Left cardiac atrium (tissue), 4 donors: ENCODE measurements at places on chromosomes 6 and 20.

GRCh38 chr6:149988550-149989346 is 25.0 kb downstream of the ULBP1 start:
- DNase-seq: no peak

DNA sequence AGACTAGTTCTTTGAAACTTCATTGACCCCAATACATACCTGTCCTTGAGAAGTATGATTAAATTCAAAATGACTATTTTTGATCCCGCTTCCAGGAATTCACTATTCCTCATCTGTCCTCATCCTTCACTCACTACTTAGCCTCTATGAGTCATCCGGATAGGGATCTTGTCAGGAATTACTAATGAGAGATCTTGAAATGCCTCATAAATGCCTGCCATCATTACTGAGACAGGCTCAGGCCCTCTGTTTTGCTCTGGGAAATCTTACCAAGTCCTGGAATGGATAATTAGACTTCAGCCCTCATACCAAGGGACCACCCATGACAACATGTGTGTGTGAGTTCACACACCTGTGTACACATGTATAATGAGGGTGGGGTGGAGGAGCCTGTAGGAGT is 2.8 kb upstream of the CYP24A1 start:
- no peak for DNase-seq

GRCh38 chr20:17029698-17030097 is 197.1 kb upstream of the PCSK2 start:
- DNase-seq: no peak

GRCh38 chr20:50526403-50526989 is 16.3 kb downstream of the PTPN1 start:
- no peak for DNase-seq

- DNase-seq: no peak
Measured at GRCh38 chr6:24899997-24900325, 35.8 kb downstream of the RIPOR2 start.

- DNase-seq: no peak
Measured at GRCh38 chr20:40986774-40987173, 41.8 kb upstream of the TOP1 start.

DNA sequence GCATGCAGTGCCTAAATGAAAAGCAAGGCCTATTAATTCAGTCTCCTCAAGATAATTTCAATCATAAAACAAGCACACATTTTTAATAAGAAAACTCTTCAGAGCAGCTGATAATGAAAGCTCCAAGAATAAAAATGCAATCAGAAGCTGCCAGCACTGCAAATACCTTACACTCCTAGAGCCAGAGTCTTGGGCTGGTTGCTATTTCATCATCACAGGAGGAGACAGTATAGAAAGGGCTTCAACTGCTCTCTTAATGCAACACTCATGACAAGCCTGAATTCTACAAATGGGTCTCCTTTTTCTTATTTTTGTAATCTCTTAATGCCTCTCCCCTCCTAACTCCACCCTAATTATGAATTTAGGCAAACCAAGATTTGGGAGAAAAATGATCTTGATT is 11.2 kb upstream of the MC3R start:
- DNase-seq: no peak

DNA sequence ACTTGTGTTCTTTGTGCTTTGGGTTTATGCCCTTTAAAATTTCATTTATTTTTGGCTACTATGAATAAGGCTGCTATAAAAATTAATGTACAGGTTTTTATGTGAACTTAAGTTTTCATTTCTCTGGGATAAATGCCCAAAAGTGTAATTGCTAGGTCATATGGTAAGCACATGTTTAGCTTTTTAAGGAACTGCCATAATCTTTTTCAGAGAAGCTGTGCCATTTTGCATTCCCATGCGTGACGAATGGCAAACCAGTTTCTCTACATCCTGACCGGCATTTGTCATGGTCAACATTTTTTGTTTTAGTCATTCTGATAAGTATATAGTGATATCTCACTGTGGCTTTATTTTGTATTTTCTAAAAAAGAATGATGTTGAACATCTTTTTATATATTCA is 236.0 kb upstream of the SGK1 start:
- DNase-seq: no peak

DNA sequence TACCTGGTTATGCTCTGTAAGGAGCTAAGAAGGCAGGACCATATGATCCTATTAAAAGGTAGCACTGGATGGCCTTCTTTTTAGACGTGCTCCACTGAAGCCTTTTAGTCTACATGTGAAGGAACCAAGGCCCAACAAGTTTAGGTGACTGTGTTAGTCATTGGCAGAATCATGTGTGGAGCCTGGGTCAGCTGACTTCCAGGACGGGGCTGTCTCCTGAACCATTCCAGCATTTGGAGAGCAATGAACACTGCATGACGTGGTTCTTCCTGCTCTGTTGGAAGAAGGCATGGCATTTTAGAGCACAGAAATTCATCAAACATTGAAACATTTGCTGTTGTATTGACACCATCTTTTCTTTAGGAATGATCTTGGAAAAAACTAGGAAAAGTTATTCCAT is 87.8 kb upstream of the TIAM2 start:
- no peak for DNase-seq

DNA sequence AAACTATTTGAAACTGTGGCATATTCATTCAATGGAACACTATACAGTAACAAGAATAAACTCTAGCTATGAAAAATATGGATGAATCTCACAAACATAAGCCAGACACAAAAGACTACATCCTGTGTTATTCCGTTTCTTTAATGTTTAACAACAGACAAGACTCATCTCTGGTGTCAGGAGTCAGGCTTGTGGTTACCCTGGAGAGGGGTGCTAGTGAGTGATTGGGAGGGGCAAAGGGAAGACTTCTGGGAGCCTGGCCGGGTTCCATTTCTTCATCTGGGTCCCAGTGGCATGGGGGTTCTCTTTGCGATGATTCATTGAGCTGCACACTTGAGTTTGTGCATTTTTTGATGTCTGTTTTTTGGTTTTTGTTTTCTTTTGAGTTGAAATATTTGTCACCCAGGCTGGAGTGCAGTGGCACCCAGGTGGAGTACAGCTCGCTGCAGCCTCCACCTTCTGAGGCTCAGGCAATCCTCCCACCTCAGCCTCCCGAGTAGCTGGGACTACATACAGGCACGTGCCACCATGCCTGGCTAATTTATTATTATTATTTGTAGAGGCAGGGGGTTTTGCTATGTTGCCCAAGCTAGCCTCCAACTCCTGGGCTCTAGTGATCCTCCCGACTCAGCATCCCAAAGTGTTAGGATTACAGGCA is 21.2 kb upstream of the TTPAL start:
- no peak for DNase-seq

DNA sequence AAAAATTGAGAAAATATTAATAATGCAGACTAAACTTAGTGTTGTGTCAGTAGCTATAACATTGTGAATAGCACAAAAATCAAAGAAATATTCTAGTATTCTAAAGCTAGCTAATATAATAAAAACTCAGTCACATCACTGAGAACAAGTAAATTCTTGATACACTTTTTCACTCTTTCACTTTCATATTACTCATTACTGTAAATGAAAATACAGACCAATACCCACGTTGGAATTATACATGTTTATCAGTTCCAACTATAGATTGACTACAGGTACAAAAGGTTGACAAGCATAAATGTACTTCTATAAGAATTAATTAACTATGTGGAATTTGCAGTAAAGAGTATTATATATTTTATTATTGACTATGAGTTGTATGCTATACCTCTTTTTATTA is 1043.4 kb upstream of the FLRT3 start:
- DNase-seq: no peak

DNA sequence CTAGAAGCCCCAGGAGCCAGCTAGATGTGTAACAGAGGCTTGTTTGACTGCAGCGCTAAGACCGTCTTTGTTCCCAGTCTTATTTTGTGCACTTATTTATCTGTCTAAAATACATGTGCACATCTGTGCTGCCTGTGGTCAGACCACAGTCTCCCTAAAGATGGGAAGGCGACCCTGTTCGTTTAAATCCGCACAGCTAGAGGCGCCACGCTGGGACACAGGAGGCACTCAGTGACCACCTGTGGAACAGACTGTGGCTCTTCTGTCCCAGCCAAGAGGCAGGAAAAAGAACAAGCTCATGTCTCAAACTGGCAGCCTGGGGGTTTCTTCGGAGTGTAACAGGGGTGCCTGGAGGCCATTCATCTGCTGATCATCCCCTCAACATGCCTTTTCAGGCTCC is 66.8 kb downstream of the CPNE5 start:
- no peak for DNase-seq

- DNase-seq: no peak
Measured at GRCh38 chr20:40641202-40641601, 47.8 kb downstream of the MAFB start.

- no peak for DNase-seq
Measured at GRCh38 chr20:18585134-18585533, 2.7 kb upstream of the DTD1 start.

DNA sequence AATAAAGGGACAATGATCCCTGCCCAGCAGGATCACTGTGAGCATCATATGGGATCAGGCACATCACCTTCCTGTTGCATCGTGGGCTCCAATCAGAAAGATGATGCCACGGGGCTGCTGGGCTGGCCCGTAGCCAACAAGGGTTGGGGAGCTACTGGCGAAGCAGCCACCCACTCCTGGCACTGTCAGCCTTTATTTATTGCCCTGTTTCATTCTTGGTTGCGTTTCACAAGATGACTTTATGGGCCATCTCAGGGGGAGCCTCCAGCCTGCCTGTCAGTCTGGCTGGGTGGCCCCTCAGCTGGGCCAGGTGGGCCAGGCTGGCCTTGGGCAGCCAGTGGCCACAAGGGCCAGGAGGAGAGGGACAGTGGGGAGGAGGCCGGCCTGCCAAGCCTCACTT is 17.3 kb downstream of the VSTM2L start:
- no peak for DNase-seq

GRCh38 chr20:7702141-7702540 is 238.1 kb downstream of the HAO1 start:
- no peak for DNase-seq

DNA sequence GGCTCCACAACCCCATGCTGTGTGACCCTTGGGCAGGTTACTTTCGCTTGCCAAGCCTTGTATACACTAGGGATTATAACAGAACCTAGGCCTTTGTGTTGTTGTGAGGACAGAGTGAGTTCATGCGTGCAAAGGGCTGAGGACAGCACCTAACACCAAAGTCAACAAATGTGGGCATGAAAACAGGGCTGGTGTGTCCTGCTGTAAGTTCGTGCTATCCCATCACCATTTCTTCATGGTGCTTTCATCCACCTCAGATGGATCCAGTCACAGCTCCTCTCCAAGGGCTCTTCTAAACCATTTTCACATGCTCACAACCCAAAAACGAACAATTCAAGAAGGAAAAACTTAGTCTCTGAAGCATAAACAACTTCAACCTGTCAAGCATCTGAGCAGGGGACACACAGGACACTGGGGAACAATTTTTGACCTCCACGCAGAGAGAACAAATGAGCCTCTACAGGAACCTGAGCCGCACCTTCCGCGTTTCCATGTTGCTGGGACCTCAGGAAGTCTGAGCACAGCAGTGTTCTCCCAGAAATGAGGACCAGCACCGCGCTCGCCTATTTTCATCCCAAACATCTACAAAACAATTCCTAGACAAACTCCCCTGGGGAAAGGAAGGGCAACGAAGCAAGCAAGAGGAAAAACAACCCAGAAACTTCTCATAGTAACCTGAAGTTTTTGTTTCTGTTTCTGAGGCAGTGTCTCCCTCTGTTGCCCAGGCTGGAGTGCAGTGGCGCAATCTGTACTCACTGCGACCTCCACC is 3.1 kb downstream of the LRP11 start:
- DNase-seq: no peak

DNA sequence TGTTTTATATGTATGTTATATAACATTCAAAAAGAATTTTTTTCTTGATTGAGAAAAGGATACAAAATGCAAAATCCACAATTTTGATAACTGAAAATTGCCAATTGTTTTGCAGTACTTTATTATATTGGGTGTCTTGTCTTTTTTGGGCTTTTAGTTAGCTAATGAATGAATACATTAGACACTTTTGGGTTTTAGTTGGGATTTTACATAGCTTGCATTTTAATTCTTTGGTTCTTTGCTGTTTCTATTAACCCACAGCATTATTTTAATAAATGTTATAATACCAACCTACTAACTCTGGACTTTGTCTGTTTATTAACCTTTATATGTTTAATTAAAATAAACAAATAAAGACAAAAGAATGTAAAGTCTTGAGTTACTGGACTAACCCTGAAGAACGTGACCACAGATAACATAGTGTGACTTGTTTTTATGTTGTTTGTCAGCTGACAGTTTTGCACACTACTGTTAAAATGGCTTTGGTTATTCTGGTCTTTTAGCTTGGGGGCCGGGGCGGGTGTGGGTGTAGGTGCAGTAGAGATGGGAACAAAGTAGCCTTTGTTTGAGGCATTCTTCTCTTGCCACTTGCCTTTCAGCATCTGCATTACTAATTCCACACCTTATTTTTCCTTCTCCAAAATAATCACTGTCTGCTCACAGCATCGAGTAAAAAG is 159.1 kb downstream of the QKI start:
- DNase-seq: no peak

GRCh38 chr6:37048403-37048850 is 43.0 kb downstream of the FGD2 start:
- no peak for DNase-seq

DNA sequence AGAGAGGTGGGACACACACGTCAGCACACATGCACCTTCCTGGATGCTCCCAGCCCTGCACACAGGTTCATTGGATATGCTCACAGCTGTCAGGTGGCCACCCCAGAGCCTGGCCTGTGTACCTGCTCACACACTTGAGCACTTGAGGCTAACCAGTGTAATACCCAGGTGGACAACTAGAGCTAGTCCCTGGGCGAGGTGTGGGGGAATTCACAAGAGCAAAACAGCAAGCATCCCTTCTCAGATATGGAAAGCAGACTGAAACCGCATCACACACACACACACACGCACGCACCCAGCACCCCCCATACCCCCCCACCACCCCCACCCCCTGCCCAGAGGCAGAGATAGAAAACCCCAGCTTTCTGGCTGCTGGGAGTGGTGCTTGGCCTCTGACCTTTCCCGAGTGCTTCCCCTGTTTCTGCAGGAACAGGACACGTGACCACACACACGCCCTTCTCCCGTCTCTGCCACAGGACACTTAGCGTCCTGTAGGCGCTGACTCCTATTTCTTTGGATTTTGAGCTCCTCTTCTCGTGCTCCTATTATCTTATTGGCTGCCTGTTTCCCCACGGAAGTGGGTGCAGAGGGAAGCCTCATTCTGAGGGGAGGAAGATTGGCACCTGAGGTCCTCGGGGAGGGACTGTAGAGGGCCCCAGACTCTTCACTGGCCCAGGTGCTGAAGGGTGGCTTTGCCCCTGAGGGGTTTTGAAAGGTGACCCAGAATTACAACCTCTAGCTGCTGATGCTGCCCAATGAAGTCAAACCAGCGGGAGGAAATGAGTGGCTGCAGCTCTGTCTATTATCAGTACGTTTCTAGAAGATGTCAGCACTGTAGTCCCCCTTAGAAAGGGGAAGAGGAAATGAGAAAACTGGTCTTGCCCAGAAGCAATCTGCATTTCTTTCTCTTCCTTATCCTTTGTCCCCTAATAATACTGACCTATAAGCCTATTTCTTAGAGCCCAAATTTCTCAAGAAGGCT is 65.8 kb downstream of the SYTL3 start:
- DNase-seq: no peak
